ENCODE measurements at places on chromosomes 5 and 9. TPM values are rescaled to one million over a fixed set of nuclear protein-coding genes. Genes with fewer than 3 reads are reported as not detected.

DNA sequence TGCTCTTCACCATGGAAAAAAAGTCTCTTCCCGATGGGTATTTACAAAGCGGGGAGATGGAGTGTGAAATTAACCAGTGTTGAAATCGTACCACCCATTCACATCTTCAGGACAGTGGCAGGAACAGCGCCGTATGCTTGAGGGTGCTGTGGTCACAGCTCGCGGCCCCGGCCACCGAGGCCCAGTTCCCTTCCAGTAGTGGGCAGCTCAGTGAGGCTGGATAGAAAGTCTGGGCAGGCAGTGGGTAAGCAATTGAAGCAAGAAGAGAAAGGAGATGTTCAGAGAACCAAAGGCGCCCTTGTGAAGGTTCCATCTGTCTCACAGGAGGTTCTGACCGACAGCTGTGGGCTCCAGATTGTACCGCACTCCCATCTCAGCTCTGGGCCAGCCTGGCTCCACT is 59.1 kb downstream of the SECISBP2 start:
- DNase-seq, result no peak

Gene SLC36A3
- total RNA-seq, result not detected

GRCh38 chr5:13339093-13339492 is 605.4 kb downstream of the DNAH5 start:
- no peak for DNase-seq

Gene CAMK4
- 0.04 TPM for total RNA-seq

DNA sequence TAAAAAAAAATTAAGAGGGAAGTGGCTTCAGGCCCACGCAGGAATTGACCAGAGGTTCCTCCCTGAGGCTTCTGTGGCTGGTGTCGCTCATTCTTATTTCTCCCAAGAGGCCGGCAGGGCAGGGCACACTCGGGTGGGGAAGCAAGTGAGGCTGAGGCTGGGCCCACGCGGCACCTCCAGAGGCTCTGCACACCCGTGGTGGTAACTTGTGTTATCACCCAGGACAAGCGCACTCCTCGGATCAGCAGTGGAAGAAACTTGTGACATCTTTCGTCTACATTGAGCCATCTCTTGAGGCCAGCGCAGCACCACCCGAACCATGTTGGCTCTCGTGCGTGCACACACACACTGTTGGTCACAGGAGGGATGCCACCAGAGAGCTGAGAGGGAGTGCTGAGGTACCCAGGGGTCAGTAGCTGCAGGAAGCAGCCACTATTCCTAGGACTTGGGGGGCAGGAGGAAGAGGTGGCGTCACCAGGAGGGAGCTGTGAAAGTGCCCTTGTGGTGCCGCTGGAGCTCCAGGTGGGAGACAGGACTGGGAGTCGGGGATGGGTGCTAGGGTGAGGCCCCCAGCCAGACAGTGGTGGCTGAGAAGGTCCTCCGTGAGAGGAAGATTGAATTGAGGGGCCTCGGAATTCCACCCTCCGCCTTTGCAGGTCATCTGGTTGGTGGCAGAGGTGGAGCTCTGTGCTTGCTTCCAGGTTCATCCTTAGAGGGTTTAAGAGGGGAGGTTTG is 6.4 kb downstream of the NDUFS6 start:
- DNase-seq, result no peak

DNA sequence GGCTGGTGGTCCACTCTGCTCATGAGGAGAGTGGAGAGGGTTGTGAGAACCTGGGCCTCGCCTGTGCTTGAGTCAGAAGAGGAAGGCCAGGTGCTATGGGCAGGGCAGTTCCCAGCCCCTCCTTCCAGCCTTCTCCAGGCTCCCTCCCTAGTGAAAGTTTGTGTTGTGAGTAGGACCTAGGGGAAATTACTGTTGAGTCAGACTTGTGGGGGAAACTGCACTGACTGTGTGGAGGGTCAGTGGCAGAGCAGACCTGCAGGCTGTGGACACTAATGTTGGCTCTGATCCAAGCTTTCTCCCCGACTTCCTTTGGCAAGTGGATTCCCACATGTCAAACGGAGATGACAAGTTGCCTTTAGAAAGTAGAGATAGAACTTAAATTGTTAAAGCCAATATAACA is 102.6 kb downstream of the ARHGAP26 start:
- DNase-seq, result no peak
